AG04450 (cell line): ENCODE measurements at places on chromosomes 12 and 14.

DNA sequence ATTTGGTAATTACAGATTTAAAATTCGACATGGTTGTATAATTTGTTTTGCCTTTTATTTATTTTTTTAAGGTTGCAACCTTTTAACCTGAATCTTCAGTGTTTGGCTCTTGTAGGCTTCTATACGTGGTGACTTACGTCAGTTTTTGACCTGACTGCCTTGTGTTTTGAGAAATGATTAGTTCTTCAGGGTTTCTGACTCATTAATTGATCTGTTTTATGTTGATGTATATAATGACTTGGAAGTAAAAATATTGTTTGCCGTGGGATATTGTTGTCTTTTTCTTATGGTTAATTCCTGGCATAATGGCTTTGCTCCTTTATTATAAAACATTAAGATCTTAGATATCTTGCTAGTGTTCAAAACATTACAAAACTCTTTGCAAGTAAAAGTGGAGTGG, 2.5 kb downstream of the RASSF8 start:
- no peak for DNase-seq

DNA sequence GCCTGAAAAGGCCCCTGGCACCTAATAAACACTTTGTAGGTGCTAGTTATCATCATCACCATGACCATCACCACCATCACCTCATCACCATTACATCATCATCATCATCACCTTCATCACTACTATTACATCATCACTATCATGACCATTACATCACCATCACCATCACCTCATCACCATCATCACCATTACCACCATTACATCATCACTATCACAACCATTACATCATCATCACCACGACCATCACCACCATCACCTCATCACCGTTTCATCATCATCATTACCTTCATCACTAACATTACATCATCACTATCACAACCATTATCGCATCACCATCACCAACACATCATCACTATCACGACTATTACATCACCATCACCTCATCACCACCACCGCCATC, 132.8 kb downstream of the RIMBP2 start:
- no peak for DNase-seq

GRCh38 chr12:124387528-124387911, 92.6 kb downstream of the RFLNA start:
- DNase-seq, result no peak

DNA sequence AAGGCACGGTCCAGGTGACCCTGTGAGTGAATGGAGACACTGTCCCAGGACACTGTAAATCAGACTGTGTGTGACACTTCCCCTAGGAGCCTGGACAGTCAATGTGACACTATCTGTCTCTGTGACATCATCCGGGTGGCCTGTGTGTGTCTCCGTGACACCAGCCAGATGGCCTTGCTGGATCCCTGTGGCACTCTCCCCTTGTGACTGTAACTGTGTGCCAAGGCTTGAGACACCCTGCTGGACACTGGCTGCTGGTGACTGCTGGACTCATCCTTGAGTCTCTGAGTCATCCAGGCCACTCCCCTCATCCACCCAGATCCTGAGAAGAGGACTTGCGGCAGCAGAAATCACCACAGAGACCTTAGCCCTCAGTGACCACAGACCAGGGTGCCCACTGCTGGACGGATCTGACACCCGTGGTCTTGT, 51.6 kb downstream of the MVK start:
- DNase-seq, result no peak

GRCh38 chr14:77041881-77042545, 13.5 kb upstream of the IRF2BPL start:
- peak; percentile 91 for DNase-seq

GRCh38 chr12:14275886-14276285, 89.6 kb upstream of the ATF7IP start:
- DNase-seq, result no peak

DNA sequence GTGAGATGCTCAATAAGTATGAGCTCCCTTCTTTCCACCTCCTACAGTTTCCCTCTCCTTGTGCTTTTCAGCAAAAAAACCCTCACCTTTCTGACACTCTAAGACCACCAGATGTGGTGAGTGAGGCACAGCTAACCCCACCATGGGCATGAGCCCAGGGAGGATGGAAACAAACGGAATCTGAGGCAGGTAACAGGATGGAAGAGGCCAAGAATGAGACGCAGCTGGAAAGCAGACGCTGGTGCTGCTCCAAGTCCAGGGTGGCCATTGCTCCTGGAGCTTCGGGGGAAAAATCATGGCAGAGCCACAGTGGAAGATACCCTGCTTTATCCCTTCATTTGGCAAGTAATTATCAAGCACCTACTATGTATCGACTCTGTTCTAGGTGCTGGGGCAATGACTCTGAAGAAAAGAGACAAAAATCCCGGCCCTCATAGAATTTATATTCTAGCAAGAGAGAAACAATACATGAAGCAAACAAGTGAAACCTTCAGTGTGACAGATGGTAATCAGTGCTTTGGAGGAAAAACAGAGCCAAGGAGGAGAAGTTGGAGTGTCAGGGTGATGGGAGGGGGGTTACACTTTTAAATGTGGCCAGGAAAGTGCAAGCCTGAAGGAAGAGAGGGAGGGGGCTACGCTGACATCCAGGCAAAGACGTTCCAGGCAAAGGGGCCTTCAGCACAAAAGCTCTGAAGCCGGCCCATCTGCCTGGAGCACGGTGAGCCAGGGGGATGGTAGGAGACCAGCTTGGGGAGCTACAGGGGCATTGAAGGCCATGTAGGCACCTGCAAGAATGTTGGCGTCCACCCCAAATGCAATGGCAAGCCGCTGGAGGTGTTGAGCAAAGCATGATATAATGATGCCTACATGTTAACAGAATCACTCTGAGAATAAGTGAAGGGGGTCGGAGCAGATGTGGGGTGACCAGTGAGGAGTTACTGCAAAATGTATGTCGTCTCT, 154.2 kb downstream of the DPF3 start:
- DNase-seq, result no peak

DNA sequence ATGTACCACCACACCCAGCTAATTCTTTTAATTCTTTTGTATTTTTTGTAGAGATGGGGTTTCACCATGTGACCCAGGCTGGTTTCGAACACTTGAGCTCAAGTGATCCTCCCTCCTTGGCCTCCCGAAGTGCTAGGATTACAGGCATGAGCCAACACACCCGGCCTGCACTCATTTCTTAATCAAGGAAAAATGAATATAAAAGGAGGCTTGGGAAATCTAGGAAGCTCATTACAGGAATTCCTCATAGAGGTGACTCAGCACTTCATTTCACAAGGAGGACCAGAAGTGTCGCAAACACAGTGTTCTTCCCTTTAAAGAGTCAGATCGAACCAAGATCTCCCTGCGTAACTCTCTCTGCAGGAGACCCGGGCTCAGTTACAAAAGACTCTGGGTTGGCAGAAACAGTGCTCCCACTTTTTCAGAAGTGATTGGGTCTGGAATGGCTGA, 30.3 kb downstream of the NFKBIA start:
- DNase-seq, result peak; percentile 88

GRCh38 chr14:65997347-65997746, 488.8 kb upstream of the CCDC196 start:
- DNase-seq, result no peak

GRCh38 chr12:144650-145284, 69.2 kb downstream of the SLC6A12 start:
- no peak for DNase-seq

DNA sequence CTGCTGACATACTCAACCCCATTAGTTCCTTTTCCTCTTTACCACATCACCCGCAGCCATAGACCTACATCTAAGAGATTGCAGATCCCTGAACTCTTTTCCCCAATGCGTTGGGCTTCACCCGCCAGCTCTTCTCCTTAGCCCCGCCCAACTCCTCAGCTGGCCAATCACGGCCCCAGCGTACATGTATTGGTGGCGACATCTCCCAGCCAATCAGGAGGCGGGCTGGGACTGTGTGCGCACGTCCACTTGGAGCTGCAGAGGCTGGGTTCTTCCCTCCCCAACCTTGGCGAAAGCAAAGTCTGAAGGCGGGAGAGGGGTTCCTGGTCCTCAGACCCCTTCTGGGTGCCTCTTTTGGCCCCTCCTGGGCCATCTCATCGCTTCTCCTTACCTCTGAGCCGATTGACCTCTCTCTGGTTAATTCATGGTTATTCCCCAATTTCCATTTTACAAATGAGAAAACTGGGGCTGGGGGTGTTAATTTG, 11.0 kb downstream of the PDE1B start:
- no peak for DNase-seq

DNA sequence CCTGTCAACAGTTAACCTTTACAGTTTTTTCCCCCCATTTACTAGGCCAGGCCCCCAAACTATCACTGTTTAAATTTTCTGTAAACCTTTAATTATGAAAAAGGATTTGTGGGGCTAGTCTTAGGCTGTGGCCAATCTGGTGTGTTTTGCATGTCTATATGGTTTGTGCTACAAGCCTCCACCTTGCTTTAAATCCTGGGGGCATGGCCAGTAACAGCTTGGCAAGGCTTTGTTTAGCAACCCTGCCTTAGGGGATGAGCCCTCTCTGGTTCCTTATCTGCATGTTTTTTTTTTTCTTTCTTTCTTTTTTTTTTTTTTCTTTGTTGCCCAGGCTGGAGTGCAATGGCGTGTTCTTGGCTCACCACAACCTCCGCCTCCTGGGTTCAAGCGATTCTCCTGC, 102.7 kb downstream of the KCNMB4 start:
- no peak for DNase-seq

DNA sequence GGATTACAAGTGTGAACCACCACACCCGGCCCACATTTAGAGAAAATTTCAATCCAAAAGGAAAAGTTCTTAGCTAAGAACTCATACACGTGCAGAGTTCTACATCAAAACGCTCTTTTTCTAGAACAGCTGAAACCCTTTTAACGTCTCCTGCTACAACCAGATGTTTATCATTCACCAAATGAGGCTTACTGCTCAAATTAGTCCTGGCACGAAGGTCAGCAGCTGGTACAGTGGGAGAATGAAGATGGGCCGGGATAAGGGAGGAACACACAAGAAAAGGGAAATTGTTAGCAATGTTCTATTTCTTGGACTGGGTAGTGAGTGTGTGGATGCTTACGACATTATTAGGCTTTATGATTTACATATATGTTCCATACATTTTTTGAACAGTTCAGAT, 37.2 kb downstream of the PRKAB1 start:
- no peak for DNase-seq

GRCh38 chr12:42589465-42590329, at the start of gene PRICKLE1:
Gene PRICKLE1 (minus strand): TSS chr12:42589746. CDS start chr12:42472516, 117,230 bp downstream.
- no peak for DNase-seq

DNA sequence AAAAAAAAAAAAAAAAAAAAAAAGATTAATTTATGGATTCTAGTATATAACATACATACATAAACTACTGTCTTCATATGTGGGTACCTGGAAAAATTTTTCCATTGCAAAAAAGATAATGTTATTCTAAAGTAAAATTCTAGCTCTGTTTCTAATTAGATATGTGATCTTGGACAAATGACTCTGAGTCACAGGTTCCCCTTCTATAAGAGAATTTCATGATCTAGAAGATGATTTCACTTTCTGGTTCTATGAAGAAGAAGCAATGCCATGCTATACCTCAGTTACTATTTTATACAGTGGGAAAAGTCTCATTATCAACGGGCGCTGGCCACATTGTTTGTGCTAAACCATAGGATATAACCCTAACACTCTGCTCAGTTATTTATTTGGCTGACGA, 351.3 kb downstream of the ZFP36L1 start:
- no peak for DNase-seq

DNA sequence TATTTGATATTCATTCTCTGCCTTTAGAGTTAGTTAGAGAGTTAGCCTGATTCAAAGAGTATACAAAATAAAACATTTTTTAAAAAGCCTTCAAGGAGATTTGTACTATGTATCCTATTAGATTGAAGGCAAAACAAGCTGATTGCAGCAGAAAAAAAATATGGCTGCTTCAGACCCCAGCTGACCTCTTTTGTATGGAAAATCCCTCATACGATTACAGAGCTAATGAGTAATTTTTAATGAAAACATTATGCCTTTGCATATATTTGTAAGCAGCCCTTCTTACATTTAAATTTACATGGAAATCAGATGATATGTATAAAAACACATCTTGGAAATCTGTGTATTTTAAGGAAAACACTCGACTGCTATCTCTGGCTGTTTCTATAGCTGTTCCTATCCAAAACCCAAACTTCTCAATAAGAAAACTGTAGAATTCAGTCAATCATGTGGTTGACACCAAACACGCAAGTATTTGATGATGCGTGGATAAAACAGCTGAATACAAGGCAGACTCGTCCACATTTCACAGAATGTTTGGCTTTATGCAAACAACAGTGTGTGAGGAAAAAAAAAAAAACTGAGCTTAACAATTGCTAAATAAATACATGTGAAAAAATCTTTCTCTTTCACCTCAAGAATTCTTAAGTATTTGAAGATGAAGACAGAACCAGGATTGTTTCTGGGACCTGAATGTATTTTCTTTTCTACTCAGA, 275.3 kb downstream of the EGLN3 start:
- DNase-seq, result no peak

- no peak for DNase-seq
Observed at GRCh38 chr12:66405395-66405794, 103.1 kb downstream of the HELB start.

DNA sequence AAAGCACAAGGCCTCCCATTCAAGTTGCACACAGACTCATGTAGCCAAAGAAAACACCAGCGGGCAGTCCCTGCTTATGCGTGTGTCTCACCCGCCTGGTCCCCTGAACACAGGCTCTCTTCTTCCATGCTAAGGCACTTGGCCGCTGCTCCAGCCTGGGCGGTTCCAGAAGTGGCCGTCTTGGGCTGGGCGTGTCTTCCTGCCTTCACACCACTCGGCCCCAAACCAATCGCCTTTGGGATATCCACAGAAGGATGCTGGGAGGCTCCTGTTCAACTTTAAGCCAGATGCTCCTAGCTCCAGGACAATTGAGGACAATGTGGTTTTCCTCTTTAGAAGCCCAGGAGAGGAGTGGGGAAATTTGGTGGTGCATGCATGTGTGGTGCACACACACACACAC, 2.2 kb downstream of the SCARB1 start:
- DNase-seq, result no peak

GRCh38 chr12:29944269-29945000, 160.7 kb upstream of the TMTC1 start:
- DNase-seq, result no peak

DNA sequence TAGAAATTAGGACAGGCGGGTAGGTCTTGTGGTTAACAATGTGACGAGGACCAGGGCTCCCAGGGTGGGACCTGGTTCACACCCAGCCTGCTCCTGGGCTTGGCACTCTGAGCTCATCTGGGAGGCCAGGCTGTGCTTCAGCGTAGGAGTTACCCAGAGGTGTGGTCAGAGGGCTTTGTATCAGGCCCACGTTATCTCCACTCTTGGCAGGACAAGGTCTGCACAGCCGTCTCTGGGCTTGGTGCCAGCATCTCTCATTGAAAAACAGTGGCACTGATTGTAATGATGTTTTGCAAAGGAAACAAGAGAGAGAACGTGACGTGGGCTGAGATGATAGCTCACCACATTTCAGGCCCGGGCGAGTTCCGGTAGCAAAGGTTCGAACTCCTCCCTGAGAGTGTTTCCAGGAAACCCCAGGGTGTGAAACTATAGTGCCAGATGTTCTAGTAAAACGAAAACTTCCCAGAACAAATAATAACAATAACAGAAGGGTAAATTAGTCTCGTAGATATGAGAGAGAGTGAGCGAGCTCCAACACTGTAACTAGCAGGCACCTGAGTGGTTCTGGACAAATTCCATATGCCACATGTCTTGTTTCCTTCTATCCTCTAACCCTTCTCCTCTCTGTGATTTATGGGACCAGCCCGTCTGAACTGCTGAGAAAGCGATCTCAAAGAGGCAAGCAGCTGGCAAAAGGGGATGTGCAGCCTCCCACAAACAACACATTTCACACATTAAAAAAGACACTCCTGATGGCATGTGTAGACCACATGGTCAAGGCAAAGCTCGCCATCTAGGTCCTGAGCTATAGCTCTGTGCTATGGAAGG, 227.3 kb downstream of the KTN1 start:
- no peak for DNase-seq

GRCh38 chr12:103011974-103012763, 54.7 kb downstream of the ASCL1 start:
- no peak for DNase-seq
